ENCODE measurements at places on chromosomes 11 and 22.

DNA sequence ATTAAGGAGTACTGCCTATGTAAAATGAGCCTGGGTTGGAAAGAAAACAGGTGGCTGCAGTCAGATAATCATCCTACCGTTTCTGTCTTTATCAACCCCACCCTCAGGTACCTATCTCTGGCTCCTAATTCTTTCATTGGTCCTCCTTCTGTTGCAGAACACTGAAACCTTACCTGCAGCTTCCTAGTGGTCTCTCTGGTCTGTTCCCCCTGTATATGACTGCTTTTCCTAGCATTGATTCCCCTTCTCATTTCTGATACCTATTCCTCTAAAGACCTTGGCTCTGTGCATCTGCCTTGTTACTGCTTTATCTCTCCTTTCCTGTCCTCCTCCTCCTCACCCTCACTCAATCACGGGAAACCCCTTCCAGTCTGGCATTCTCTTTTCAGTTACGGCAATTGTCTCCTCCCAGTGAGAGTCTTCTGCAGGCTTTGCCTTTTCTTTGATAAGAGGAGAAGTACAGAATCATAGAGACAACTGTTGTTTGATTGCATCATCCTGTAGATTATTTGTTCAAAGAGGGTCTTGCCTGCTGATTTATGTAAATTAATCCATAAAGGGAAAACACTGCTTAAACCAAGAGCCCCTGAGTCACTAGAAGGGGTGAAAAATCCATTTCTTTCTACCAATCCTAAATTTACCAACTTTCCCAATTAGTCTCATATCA is 301.2 kb downstream of the AASDHPPT start:
- DNase-seq: no peak

- no peak for DNase-seq
These were observed 12.5 kb upstream of the PTPRJ start for GRCh38 chr11:47967577-47968525.

DNA sequence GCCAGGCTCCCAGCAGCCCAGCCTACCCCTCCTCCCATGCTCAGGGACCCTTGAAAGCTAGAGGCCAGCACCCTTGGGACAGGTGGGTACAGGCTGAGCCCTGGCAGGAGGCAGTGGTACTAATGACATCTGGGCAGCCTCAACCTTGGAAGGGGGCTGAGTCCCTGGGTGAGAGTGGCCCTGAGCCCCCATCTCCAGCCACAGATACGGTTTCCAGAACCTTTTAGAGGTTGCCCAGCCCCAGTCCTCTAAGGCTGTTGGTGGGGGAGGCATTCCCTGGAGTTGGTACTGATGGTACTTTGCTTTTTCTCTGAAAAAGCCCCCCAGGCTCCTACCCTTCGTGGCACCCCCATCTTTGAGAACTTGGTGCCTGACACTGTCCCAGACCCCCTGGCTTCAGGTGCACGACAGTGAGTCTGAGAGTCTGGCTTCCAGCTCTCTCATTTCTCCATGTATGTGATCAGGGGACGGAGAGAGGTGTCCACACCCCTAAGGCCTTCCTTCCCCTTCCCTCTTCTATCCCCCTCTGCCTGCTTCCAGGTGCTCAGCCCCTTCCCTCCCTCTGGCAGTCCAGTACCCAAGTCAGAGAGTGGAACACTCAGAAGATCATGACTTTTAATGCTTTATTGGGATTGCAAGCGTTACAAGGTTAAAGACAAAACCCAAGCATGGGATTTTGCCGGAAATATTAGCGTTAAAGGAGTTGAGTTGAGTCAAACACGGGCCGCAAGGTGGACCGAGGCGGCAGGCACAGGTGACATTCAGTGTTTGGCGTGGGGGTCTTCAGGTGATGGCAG is 10.5 kb downstream of the IGF2 start:
- no peak for DNase-seq

DNA sequence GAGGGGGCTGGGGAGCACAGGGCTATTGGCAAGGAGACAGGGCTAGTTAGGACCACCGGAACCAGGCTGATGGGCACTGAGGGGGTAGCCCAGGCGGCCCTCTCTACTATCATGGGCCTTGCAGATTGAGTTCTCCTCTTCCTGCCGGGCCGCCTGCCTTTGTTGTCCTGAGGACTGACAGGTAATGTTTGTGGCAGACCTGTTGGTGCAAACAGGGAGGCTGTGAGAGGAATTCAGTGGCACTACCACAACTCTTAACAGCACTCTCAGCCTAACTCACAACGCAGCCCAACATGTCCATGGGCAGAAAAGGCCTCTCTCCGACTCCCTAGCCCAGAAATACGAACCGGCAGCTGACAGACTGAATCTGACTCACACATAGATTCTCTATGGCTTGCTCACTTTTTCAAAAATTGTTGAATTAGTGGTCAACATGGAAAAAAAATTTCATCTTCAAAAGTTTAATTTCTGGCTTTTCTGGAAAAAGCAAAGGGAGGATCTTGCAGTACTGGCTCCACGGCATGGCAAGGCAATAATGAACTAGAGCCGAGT is 11.4 kb downstream of the KCNJ5 start:
- DNase-seq: no peak

DNA sequence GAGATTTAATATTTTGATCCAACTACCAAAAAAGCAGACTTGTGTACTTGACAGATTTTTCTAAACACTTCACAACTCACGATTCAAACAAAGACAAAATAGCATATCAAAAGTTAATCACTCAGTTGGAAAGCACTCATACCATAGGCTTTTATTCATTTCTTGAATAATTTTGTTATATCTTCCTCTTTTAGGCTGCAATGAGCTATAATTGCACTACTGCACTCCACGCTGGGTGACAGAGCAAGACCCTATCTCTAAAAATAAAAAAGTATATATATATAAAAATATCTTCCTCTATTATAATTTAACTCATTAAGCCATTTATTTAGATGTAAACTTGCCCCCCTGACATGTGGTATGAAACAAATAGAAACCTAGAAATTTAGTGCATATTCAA is 19.9 kb downstream of the SC5D start:
- DNase-seq: no peak
